ENCODE measurements at places on chromosomes 3 and 15.
A peak's percentile ranks its signal among the peaks of the same experiment; 100 is the strongest.

DNA sequence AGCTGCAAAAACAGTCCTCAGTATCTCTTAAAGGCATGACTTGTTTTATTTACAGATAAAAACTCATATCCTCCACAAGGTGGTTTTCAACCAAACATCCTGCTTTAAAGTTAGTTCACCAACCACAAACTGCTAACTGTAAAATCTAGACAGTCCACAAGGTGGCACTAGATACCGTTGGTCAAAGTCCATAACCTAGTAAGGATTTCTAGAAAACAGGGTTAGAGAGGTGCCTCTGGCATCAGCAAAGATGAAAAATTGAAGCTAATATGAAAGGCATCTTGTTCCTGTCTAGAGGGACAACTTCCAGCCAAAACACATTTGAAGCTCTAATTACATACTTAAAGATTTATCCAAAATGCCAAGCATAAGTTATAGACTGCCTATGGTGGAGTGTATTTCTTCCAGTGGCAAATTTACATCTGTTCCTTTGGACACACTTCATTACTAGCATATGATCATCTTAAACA is 56.0 kb downstream of the ZMAT3 start:
- DNase-seq, result peak; percentile 30

DNA sequence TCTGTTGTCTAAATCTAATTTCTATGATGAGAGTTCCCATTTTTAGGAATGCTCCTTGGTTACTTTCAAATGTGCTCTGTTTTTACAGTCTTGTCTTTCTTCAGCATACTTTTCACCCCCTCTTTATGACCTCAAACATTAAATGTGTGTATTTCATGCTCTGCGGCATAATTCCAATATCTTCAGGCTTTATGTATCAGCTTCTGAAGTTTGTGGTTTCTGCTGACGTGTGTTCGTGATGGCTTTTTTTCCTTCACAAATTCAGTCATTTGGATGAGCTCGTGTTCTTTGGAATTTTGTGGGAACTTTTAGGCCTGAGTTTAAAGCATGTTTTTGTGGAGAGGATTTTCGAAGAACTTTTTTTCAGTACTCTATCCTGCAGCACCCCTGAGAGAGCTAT is 97.7 kb upstream of the CHRNA7 start:
- no peak for DNase-seq

DNA sequence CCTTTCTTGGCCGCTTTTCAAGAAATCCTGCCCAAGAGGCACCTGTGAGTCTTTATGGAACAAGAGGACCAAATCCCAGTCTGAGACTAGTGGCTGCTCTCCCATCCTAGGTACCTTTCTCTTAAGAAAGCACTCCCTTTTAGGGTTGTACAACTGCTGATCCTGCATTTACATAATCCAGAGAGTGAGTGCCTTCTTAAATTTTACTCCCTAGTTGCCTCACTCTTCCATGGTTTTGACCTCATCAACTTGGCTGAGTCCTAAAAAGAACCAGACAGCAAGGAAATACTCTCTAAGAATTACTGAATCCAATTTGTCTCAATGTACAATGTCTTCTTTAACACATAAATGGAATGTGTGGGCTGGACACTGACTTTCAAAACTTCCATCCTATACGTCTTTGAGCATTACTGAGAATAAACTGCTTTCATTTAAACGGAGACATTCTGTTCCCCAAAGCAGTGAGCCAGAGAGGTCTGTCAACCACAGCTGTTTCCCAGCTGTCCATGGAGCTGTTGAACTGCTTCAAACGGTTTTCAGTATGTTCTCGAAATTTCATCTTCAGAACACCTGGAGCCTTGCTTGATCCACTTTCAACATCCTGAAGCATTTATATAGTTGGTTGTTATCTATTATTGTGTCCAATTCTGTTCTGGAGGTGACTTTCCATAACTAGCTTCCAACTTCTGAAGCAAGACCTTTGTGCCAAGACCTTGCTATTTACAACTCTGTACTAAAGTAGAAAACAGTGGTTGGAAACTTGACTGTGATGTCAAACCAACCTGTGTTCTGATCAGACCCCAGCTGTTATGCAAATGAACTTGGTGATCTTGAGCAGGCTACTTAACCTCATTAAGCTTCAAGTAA is 179.1 kb downstream of the SLC9A9 start:
- no peak for DNase-seq

- DNase-seq, result no peak
These were observed 79.5 kb downstream of the LINGO1 start for GRCh38 chr15:77553257-77553656.

DNA sequence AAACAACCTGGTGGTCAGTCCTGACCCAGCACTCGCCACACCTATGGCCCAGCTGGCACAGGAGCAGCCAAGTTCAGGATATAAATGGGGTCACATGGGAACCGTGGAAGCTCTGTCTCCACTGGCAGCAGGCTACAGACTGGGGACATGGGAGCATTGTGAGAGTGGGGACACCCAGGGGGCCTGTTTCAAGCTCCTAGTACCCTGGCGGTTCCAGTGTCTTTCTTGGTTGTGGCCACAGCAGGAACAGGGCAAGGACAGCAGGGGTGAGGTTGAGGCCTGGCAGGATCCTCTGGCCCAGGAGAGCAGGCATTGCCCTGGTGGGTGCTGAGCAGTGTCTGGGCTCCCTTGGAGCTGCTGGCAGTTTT is 1.9 kb downstream of the CSK start:
- no peak for DNase-seq

- no peak for DNase-seq
These were observed 278.6 kb downstream of the SQOR start for GRCh38 chr15:45913451-45913850.

DNA sequence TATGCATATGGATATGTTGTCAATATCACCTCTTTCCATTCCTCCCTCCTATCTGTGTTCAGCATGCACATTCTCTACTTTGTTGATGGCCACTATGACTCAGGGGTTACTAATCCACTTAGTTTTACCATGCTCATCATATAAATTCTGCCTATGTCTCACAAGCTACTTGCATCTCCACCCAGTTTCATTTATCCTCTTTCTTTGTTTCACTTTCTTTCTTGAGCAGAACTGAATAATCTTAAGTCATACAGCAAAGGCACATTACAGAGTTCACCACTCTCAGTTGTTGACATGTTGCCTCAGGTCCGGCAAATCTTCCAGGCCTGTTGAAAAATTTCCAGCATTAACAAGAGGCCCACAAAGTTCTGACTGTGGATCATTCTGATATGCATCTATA is 71.5 kb downstream of the SSR3 start:
- no peak for DNase-seq

GRCh38 chr15:52232327-52232726 is 41.1 kb upstream of the GNB5 start:
- DNase-seq, result no peak

DNA sequence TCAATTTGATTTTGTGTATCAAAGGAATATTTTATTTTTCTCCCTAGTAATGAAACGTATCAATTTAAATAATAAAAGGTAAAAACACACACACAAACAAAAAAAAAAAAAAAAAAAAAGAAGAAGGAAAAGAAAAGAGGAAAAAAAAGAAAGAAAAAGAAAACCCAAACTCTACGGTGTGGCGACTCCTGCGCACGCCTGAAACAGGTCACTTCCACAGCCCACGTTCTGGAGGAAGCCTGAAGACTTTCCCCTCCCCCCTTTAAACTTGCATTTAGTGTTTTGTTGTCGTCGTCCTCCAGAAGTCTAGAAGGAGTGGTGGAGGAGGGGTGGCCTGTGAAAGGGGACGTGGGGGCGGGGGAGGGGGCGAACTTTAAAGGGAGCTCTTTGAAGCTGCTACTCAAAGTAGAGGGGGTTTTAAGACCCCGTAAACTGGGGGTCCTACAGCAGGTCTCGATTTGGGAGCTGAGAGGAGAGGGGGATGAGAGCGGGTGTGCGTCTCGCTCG is 2.3 kb upstream of the TLE3 start:
- no peak for DNase-seq

DNA sequence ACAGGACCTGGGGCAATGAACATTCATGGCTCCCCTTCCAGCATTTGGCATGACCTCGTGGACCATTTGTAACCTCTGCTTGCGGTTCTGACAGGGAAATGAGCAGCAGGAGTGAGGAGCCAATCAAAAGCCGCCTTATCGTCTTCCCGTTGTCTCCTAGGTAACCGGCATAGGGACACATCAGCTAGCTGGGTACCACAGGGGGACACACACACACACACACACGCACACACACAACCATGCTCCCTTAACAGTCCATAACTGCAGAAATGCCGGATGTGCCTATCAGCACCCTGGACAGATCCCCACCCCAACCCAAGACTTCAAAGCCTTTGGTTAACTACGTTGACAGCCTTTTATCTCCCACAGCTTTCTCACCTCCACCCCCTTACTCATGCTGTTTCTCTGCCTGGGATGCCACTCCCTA is 53.4 kb upstream of the CCDC174 start:
- DNase-seq, result peak; percentile 36

- DNase-seq, result no peak
These were observed 369.1 kb downstream of the RORA start for GRCh38 chr15:60859996-60860494.

DNA sequence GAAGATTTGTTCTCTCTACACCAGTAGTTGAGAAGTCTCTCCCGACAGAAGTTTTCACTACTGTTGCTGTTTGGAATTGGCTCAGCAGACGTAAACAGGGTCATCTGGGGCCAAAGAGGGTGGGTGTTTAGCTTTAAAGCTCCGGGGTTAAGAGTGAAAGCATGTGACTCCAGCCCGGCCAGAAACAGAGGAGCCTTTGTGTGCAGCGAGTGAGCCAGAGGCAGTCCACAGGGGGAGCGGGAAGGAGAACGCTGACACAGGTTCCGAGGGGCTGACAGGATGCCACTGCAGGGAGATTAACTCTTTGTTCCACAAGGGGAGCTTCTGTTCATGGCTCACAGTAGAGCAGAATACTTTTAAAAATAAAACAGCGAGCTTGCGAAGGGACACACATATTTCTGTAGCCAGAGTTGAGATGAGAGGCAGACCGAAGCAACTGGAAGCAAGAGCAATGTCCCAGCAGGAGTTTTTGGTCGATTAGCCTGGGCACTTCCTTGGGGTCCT is 26.9 kb downstream of the BMF start:
- DNase-seq, result no peak

- no peak for DNase-seq
These were observed 1.1 kb downstream of the NFKBIZ start for GRCh38 chr3:101850246-101851051.

- no peak for DNase-seq
These were observed 72.8 kb downstream of the VGLL4 start for GRCh38 chr3:11570789-11571495.

- DNase-seq, result peak; percentile 86
These were observed 154.0 kb downstream of the ADAMTS9 start for GRCh38 chr3:64533617-64534317.

DNA sequence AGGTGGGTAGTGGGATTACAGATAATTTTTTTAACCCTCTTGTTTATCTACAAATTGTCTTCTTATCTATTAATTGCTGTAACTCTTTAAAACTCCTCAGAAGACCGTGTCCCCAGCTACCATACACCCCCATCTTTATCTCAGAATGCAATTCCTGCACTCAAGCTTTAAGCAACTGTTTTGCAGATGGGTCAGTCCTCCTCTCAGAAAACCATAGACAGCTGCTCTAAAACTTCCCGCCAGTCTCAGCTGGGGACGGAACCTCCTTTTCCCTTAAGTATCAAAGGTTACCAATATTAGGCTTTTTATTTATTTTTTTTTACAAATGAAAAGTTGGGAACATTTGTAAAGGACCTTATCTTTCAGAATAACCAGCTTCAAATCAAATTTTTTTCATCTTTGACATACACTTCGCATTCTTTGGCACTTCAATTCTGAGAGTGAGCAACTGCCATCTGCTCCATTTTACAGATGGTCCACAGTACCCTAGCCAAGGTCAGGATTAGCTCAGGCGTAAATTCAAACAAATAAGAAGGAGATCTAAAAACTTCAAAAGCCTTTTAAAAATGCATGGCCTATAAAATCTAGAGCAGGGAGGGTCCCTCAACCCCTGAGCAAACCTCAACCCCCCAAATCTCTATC is 1.3 kb downstream of the GATM start:
- no peak for DNase-seq

- no peak for DNase-seq
These were observed 376.8 kb upstream of the SEMA6D start for GRCh38 chr15:47340571-47340920.

DNA sequence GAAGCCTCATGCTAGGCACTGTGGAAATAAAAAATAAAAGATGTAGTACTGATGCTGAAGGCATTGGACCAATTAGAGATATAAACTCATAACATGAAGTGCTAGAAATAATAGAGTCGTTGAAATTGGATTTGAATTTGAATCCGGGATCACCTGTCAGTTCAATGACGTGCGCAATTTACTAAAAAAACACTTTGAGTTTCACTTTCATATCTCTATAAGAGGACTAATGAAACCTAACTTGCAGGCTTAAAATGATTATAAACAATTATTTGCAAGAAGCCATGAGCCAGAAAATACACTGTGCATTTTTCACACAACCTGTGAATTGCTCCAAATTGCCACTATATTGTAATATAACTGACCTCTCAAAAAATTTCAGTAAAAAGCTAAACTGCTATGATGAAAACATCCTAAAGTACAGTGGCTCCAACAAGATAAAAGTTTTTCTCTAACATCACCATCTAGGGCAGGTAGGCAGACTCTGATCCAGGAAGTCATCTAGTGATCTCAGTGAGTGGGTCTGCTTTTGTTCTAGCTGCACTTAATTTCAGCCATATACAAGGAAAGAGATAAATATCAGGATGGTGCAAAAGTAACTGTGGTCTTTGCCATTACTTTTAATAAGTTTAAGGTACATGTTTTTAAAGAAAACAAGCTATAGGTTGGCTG is 440.2 kb downstream of the CNTN6 start:
- no peak for DNase-seq

- no peak for DNase-seq
These were observed 8.4 kb downstream of the MITF start for GRCh38 chr3:69747511-69748258.

DNA sequence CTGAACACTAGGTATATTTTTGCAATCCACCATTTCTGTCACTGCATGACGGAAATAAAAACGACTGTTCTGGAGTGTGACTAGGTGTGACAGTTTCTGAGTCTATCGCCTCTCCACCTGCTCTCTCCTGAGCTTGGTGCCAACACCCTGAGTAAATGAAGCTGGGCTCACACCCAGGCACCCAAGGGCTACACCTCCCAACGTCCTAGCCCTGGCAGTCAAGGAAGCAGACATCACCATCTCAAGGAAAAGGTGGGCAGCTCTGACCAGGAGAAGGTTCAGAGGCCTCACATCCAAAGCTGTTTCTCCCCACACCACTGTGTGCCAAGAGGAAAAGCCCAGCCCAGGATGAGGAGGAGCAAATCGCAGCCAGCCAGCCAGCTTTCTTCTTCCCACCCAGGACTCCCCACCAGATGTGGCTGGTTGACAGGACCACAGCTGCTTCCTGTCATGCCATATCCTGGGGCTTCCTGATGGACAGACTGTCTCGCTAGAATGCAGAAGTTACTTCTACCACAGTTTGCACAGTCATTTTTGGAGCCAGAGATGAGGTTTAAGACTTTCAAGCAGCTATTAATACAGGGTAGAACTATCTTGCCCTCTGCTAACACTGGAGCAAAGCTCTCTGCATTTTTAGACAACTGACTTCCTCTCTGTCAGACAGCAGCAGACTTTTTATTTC is 3.3 kb downstream of the SCAMP2 start:
- DNase-seq, result no peak

All from HEK293T (cell line).